ENCODE measurements at places on chromosomes 2 and 18.

GRCh38 chr2:172109988-172110811 is 7.5 kb upstream of the DLX2 start:
- DNase-seq: no peak

DNA sequence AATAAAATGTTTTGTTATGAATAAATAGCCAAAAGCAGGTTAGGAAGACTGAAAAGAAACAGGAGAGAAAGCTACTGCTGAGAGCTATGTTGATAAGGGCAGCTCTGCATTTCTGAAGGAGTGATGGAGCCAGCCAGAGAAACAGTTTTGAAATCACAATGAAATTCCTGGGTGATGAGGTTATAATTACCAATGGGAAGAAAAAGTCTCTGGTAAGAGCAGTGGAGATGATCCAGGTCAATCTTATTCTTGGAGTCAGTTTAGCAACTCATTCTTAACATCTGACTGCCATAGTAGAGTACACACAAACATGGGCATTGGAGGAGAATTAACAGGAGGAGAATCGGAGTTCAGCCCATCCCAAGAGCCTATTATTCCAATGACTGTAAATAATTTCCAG is 2.4 kb downstream of the ALKAL2 start:
- no peak for DNase-seq

- DNase-seq: peak; percentile 79
Observed at GRCh38 chr2:15177103-15177502, 384.0 kb downstream of the NBAS start.

DNA sequence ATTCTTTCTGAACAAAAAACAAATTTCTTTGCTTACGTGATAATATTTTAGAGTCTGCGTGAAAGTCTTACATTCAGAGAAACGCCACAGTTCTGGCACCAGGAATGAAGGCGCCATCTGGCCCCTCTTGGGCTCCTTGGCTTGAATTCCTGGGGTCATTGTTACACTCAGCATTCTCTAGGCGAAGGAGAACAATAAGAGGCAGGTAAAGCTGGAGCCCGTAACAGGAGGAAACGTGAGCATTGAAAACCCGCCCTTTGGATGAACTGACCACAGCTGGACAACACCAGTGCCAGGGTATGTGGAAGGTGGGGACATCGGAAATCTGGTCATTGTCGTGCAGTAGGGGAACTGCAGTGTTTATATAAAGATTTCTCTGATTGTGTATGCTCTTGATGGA is 144.8 kb downstream of the RNF152 start:
- DNase-seq: no peak

DNA sequence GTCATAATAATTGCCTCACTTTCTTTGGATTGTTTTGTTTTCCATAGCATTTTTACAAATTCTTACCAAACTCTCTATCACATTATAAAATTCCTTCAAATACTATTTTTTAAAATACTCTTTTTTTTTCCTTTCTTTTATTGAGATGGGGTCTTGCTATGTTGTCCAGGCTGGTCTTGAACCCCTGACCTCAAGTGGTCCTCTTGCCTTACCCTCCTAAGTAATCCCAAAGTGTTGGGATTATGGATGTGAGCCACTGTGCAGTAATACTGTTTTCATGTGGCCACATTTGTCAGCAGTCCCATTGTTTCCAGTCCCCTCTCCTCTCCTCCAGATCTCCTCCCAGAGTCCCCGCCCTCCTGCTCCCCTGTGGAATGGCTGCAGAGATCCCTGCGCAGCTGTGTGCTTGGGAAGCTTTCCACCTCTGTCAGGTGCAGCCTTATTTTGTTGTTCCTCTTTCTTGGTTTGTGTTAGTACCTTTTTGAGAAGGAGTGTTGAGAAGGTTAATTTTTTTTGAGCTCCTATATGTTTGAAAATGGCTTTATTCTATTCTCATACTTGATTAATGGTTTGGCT is 227.3 kb downstream of the LOXHD1 start:
- no peak for DNase-seq

DNA sequence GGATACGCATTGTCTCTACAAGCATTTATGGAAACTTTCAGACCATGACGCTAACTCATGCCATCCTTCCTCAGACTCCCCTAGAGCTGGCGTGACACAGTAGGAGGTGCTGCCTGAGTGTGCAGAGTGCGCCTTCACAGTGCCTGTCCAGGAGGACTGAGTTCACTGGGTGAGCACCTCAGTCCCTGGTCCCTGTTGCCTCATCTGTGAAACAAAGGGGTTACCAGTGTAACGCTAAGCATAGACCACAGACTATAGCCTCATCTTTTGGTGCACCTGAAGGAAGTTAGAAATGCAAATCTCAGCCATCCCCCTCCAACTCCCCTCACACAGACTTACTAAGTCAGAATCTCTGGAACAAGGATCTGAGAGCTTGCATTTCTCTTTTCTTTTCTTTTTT is 142.8 kb downstream of the TMEM17 start:
- no peak for DNase-seq

GRCh38 chr2:37984589-37984988 is 59.5 kb downstream of the RMDN2 start:
- DNase-seq: no peak

DNA sequence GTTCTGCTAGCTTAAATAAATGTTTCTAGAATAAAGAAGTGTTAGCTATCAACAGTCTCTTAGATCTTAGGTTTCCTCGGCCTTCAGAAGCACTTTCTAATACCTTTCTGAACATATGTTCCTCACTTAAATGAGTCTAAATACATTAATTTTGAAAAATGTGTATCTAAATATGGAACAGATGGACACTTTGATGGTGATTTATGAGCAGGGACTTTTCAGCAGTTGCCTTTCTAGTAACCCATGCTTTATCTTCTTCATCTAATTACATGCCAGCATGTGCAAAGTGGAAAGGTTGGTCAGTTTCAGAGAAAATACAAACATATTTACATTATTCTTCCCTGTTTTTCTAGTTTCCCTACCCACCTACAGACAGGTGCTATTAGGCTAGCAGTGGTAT is 797.0 kb upstream of the CHAC2 start:
- DNase-seq: no peak

GRCh38 chr2:206213514-206213845 is 53.8 kb downstream of the EEF1B2 start:
- no peak for DNase-seq

DNA sequence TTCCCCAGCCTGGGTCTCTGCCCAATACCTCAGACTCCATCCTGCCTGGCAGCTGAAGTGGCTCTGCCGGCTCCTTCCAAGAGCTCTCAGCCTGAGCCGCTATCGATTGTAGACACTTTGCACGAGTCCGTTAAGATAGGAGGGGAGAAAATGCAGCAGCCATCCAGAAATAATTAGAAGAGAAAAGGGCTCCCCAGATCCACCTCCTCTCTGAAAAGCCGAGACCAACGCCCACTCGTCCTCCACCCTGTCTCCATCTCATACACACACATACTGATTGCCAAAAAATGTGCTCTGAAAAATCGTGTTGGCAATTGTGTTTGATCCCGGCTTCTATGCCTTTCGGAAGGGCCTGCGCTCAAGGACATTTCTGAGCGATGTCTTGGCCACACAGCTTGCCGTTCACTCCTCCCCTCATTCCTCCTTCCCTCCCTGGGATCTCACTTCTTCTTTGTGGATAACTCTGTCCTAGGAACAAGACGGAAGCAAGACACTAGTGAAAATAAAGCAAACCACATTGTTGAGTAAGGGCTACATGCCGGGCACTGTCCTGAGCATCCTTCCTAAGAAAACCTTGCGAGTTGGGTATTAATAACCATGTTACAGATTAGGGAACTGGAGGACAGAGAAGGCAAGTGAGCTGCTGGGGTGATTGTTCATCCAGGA is 372.8 kb upstream of the MYT1L start:
- no peak for DNase-seq

- no peak for DNase-seq
Observed at GRCh38 chr2:151780938-151781337, 46.7 kb upstream of the NEB start.

DNA sequence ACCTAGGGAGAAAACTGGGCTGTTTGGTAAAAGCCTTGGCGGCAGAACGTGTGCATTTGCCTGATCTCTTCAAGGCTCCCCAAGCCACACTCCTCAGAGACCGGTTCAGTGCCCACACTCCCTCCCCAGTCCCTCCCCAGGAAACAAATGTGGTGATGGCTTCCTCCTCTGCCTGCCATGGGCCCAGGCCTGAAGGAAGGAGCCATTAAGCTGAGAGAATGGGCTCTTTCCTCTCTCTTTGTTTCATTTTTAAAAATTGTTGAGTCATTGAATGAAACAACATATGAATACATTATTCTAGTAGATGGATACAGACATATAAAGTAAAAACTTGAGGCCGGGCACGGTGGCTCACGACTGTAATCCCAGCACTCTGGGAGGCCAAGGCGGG is 50.6 kb upstream of the YWHAQ start:
- DNase-seq: peak; percentile 67

DNA sequence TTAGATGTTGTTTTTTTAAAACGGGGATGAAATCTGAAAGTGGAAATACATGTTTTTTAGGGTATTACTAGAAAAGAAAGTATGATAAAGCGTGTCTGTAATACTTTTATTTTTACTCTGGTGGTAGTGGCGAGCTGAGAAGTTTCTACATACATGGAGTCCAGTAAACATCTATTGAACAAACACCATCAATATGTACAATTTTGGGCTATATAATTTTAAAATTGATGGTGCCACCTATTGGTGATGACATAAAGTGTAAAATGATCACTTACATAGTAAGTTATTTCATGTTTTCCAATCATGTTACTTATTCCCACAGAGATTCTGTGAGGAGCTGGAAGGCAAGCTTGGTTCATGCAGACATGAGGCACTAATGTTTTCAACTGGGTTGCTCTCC is 31.5 kb upstream of the NFE2L2 start:
- DNase-seq: no peak

DNA sequence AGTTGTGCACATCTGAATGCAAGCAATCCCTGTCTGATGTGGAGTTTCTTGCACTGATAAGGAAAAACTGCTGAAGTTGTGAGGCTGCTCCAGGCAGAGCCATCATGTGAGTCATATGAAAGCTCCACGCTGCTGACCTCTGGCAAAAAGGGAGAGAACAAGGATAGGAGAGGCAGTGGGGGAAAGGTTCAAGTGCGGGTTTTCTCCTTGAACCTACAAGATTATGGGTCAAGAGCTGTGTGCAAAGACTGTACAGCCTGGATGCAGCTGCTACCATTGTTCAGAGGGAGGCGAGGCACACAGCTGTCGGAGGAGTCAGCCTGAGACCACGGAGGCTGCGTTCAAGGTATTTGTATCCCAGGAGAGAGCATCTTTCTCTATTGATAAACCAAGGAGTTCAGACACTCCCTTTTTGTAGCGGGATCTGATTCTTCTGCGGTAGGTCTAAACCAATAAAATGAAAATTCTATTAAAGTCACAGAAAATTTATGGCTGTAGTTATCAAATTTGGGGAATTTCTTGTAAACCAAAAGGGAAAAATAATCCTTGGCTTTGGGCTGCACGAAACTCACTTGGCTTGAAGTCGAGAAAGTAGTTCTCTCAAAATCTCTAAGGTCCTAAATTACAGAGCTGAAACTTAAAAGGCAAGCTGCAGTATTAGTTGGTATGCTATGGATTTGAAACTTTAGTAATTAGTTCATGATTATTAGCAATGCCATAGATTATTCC is at the start of gene CDK15:
Gene CDK15, plus strand, starts transcription at position 96 of the 729 bp plus-strand sequence. Its CDS starts 128 bp downstream, at position 224.
- no peak for DNase-seq

DNA sequence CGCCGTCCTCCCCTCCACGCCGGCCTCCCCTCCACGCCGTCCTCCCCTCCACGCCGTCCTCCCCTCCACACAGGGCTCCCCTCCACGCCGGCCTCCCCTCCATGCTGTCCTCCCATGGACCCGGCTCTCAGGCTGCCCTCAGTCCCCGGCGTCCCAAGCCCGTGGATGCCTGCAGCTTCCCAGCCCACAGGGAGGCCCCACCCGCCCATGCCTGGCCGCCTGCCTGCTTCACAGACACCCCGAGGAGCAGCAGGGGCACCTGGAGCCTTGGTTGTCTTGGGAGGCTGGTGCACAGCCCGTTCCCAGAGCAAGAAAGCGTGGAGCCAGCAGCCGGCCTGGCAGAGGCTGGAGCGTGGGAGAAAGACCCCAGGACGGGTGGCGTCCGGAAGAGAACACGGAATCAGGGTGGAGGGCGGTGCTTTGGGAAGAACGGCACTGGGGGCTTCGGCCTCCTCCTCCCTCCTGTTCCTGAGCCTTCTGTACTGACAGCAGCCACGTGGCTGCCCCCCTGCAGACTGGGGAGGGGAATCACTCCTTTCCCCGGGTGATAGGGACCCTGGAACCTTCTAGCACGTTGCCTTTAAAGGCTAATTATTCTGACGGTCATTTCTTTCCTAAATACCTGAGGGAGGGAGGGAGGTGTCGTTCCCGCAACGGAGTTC is 26.2 kb upstream of the KCNG2 start:
- no peak for DNase-seq

DNA sequence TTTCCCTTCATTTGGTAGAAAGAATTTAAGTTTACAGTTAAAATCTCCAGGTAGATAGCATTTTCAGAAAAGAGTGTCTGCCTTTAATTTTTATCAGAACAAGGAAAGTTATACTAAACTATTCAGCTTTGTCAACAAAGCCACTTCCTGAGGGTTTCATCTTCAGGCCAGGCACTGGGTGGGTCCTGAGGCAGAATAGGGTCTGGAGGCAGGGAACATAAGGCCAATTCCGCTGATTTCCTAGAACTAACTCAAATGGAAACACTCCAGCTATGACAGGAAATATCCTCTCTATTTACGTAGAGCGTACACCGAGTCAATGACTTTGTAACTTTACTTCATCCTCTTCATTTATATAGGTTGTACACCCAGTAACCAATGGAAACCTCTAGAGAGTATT is 32.7 kb upstream of the FAM124B start:
- DNase-seq: no peak

DNA sequence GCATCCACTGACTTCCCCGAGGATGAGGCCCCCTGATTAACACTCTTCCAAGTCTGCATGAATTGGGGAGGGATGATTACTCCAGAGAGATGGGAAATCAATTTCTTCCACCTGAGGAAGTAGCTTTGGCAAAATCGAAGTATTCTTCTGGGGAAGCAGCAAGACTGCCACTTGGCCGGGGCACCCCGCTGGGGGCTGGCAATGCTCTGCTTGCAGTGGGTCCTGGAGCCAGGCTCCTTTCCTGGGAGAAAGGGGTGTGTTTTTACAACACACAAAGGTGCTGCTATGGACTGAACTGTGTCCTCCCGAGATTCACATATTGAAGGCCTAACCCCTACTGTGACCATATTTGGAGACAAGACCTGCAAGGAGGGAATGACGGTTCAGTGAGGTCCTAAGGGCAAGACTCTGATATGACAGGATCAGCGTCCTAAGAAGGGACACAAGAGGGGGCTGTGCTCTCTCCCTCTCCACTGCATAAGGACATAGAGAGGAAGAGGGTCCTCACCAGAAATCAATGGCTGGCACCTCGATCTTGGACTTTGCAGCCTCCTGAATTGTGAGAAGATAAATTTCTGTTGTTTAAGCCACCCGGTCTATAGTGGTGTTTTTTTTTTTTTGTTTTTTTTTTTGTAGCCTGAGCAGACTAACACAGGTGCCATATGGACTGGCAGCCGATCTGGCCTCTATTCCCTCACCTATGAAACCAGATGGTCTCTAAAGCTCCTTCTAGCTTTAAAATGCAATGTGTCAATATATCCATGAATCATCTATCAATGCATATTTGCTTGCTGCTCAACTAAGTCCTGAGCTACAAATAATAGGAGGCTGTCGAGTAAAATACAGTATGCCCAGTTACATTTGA is 3.6 kb upstream of the SMARCAL1 start:
- no peak for DNase-seq

Measured in activated CD4-positive, alpha-beta T cell treated with anti-CD3 and anti-CD28 coated beads, Interleukin-2, amount 10 ng/mL, durations not matched to agents 7 days and 5 days (primary cell).